Renal cortical epithelial cell (primary cell): ENCODE measurements at places on chromosomes 1 and 21.
A peak's percentile ranks its signal among the peaks of the same experiment; 100 is the strongest.

GRCh38 chr21:38852708-38853107 is 47.0 kb downstream of the ETS2 start:
- DNase-seq = no peak

GRCh38 chr1:109906160-109906838 is 4.3 kb upstream of the CSF1 start:
- no peak for DNase-seq

DNA sequence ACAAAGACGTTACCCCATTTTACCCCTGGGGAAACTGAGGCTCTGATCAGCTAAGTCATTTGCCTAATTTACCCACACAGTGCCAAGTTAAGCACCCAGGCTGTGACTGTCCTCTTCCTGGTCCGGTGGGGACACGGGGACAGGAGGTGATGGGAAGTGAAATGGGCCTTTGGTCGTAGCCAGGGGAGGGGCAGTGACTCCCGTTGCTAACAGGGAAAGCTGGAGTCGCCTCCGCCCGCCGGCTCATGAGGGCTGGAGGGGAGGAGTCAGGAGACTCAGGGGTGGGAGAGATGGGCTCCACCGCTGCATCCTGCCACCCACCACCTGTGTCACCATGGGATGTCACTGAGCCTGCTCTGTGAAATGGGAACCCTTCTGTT is 139.3 kb downstream of the PGBD5 start:
- no peak for DNase-seq

- DNase-seq = no peak
Measured at GRCh38 chr1:160789702-160790611, 6.0 kb upstream of the LY9 start.

DNA sequence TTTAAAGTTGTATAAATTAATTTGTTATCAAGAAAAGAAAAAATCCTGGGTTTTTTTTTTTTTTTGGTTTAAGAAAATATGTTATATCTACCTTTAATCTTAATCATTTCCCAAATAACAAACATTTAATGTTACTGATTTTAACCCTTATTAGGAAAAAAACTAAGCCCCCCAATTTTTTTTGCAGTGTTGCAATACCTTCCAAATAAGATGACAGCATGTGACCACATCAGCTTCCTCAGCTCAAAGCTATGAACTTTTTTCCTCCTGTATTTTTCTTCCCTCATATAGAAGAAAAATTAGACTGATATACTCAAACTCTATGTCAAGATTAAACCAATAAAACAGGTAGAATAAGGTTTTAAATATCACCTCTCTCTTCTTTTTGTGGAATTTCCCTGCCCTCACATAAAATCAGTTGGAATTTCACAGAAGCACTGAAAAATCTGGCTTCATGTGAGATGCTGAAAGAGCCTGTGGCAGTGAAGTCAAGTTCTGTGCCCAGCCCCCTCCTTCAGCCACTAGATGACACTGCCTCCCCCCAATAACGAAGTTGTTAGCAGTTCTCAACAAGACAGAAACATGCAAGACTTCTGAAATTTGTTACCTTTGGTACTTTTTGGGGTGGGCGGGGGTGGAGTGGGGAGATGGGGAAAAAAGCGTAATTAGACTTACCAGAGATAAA is 9.6 kb upstream of the SMYD2 start:
- no peak for DNase-seq

GRCh38 chr1:228809621-228810394 is 74.5 kb downstream of the RHOU start:
- DNase-seq = peak; percentile 90

DNA sequence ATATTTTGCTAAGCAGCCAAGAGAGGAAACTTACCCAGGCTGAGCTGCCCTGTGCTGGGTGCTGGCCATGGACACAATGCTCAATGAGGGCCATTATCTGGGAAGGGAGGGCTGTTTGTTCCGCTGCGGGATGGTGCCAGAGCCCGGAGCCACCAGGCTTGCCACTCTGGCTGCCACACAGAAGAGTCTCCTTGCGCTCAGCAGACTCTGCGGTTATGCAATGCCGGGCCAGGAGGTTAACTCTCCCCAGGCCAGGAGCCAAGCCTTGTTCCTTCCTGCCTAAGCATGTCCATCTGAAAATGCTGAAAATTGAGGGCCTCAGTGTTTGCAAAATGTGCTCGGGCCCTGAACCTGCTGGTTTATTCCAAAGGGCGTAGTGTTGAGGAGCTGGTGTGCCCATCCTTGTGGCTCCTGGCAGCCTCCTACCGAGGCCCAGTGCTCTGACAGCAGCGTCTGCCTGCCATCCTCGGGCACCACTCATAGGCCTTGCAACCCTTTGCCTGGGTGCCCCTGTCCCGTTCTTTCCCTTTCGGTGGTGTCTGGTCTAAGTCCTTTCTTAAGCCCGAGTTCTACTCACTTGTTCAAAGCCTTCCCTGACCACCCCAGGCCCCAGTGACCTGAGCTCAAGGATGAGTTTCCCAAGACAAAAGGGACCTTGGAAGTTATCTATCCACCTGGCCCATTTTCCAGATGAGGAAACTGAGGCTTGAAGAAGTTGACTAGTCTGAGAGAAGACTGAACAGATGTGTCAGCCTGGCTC is 133.8 kb upstream of the EDN2 start:
- peak; percentile 49 for DNase-seq
